ENCODE measurements at places on chromosomes 12 and 14.

DNA sequence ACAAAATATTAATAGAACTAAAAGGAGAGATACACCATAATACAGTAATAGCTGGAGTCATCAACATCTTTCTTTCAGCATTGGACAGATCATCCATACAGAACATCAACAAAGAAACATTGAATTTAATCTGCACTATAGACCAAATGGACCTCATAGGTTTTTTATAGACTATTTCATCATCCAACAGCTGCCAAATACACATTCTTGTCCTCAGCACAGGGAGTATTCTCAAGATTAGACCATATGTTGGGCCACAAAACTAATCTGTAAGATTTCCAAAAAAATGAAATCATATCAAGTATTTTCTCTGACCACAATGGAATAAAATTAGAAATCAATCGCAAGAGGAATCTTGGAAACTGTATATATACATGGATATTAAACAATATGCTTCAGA is 86.9 kb downstream of the FSCB start:
- DNase-seq = no peak

GRCh38 chr12:113485330-113485729 is 13.7 kb upstream of the LHX5 start:
- DNase-seq = no peak

DNA sequence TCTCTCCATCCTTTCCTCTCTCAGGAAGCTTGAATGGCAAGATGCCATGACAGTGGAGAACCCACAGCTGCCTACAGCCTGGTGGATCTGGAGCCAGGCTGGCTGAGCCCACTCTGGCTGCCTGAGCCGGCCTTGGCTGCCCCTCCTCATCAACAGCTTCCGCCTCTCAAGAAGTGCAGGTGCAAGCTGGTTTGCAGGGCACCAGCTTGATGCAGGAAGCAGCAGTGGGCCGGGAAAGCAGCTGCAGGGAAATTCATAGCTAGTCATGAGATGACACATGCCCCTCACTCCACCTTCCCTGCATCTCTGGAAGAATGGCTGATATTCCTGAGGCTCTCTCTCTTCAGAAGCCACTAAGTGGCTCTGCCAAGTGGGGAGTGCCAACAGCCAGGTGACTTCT is 289.1 kb downstream of the RPS29 start:
- DNase-seq = no peak

DNA sequence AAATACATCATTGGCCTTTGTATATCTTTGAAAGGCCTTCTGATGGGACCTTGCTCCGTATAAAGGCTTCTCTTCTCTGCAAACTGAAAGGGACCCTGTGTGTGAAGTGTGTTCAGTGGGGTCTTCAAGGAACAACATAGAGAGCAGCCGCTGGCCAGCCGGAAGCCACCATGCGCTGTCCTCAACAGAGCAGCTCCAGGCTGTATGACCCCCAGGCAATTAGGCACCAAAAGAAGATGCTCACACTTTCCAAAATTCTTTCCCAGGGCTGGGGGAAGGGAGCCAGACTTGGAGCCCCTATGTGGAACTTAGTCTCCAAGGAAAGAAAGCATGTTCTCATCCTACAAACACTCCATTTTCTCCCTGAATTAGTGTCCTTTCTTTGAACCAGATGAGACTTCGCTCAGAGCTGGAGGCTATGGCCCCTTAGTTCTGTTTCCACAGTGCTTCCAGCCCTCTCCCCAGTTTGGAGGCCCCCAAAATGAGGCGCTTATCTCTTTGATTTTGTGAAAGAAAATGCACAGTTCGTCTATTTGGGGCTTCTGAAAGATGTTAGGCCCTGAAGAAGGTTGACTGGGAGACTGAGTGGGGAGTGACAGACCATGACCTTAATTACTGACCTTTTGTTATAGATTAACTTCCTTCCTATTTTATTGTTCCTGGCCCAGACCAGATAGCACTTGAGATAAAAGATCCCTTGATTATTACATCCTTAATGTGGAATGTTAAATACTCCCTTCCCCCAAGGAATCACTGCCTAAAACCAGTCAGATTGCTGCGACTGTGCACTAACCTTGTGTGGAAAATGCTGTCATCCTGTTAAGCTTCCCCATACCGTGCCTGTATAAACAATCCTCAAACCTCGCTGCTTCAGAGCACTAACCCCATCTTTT is 128.3 kb upstream of the FGD4 start:
- DNase-seq = no peak

GRCh38 chr12:70576341-70577282 is 60.6 kb downstream of the PTPRB start:
- DNase-seq = peak; percentile 27

DNA sequence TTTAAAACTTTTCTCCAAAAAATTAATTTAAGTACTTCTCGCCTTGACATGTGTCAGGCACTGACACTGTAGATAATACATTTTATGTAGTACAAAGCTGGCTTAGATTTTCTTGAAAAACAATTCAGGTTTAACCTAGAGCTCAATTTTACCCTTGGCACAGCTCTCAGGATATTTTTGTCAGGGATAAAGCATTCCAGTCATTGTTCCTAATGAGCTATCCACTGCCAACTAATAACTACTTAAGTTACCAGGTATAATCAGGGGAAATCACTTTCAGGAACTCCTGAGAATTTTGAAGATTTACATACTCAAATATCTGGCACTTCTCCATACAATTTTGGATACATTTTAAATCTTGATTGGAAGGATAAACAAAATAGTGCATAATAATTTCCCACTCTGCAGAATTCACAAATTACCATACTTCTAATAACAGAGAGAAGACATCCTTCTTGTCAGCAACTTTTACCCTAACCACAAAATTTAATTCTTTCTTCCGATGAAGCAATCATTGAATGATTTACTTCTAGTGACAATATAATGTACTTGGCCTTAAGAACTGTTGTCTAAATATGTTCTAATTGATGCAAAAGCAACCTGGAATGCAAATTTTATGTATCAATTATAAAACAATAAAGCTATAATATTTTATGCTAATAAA is 4.8 kb downstream of the RASSF9 start:
- no peak for DNase-seq

DNA sequence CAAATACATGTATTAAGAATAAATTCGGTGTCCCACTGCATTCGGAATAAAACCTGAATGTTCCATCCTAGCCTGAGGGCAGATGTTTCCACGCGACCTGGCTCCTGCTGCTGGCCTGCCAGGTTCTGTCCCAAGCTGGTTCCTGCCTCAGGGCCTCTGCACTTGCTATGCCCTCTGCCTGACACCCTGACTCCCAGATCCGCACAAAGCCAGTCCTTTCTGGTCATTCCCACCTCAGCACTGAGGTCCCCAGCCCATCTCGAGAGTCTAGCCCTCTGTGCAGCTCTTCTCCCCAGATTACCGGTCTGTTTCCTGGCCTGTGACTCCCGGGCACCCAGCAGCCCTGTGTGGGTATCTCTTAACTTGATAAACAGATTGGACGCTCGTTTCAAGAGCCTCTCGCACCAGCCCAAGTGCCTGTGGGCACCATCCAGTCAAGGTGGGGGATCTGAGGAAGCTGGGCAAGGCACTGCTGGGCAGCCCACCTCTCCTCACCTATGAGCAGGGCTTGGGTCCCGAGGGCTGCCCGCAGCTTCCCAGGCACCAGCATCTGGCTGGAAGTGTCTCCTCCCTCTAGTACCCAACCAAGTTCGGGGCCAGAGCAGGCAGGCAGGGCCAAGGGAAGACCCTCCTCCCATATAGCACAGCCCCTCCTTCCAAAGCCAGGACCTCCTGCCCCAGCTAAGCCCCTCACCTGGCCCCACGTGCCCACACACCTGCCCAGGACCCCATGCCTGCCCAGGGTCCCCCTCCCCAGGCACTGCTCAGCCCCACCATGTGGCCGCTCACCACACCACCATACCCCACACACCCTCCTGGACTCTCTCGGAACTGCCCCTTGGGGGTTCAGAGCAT is 132.2 kb downstream of the NCOR2 start:
- DNase-seq = no peak

DNA sequence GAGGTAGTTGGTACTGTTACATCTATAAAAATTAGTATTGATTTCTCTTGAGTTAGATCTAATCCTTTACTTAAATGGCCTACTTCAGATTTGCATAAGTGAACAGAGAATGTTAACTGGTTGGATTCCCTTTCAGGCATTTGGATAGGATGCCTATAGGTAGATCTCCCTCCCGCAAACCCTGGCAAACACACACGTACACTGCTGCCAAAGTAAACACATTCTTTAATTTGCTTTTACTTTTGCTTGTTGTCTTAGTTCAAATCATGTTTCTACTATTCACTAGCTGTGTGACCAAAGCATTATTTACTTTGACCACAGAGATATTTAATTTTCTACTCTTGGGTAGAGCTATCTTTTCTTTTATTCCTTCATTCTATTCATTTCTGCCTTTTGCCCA is 936.1 kb upstream of the FBXO33 start:
- no peak for DNase-seq

DNA sequence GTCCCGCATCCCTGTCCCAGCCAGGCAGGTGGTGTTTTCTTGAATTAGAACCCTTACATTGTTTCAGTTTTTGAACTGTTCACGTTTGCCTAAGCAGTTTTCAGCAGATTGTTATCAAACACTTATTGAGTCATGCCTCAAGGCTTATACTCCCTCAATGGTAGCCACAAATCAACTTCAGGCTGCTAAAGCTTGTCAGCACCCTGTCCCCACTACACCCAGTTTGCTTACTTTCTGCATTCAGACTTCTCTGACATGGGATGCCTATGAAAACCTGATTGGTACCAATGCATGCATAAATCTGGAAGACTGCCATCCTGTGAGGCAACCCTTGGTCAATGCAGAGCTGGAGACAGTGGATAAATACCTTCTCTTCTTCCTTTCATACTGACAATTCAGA is 225.4 kb downstream of the BTG1 start:
- no peak for DNase-seq

- no peak for DNase-seq
Observed at GRCh38 chr12:45257185-45257930, 41.5 kb downstream of the ANO6 start.

DNA sequence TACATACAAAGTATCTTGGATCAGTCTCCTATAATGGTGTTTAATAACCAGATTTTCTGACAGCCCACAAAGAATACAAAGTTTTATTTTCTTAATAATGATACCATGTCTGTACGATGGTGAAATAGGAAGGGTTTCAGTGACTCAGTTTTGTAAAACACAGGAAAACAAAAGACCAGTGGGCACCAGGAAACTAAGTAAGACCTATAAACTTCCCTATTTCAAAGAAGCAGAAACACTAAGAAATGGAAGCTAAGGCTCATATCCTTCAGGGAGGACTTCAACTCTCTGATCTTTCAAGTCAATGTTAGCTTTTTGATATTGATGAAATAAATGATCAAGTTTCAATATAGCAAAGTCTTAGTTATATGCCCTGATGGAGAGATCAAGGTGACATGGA is 196.0 kb downstream of the DUSP6 start:
- no peak for DNase-seq
